Activated naive CD4-positive, alpha-beta T cell treated with anti-CD3 and anti-CD28 coated beads, Interleukin-2, amount 50 U/mL, for 72 hours (primary cell): ENCODE measurements at places on chromosomes 7 and 10.

GRCh38 chr10:118584181-118584954, 11.1 kb downstream of the PRLHR start:
- DNase-seq = no peak

DNA sequence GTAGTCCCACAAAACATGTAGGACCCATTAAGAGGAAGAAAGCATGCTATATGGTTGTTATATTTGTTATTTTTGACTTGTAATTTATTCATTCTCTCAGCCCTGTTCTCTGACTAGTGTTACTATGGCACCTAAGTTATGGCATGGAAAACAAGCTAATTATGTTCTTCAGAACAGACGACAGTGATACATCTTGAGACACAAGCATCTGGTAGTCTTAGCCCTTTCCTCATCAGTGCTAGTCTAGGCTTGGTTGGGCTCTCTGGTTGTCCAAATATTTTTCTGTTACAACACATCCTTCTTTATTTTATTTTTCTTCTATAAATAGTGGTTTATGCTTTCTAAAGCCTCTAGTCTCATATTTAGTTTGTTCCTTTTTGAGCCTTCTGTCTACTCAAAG, 308.3 kb upstream of the KAT6B start:
- no peak for DNase-seq

GRCh38 chr7:351256-351655, 61.3 kb downstream of the FOXL3 start:
- DNase-seq = no peak

GRCh38 chr7:18503126-18503866, 7.7 kb downstream of the HDAC9 start:
- DNase-seq = no peak

- no peak for DNase-seq
Measured at GRCh38 chr7:121385800-121386179, 10.3 kb downstream of the FAM3C start.

DNA sequence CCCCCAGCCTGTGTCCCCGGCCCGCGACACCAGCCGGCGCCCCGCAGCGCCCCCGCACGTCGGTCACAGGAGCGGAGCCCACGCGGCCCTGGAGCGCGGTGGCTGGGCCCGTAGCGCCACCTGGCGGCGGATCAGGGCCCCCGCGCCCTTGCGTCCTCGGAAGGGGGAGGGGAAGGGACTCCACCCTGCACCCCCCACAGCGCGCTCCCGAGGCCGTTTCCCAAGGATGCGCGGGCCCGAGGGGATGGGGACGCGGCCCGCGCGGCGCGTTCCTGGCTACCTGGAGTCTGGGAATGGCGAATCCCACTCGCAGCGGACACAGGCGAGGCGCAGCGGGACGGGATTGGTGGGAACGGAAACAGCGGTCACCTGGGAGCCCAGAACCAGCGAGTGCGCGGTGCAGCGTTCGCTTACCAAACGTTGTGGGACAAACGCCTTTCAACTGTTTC, 23.8 kb upstream of the MKI67 start:
- peak; percentile 77 for DNase-seq

DNA sequence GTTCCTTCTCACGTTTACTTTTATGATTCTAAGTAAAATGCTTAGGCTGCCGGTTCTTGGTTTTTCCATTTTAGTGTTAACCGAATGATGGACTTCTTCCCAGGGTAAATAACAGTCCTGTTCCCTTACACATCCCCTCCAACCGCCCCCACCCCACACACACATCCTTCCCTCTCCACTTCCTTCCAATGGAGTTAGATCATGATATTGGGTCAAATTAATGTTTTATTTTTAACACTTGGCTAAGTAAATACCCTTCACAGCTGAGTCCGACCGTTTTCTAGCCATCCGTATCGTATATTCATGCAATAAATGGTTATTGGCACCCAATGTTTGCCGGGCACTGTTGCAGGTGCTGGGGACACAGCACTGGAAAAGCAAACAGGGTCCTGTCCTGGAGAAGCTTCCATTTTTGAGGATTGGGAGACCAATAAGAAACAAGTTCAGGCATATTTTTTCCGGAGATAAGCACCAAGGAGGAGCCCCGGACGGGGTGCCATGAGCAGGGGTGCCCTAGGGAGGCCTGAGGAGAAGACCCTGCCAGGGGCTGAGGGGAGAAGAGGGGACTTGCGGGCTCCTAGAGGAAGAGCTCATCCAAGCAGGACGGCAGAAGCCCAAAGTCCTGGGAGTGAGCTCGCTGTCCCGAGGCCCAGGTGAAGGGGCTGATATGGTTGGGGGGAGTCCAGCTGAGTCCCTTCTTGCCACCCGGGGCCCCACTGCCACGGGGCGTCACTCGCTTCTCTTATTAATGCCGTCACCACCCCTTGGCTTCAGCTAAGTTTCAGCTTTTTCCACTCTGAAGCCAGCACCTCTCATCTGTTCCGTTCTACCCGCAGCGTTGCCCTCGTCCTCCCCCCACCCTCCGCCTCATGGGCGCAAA, 126.0 kb upstream of the RET start:
- DNase-seq = no peak

- DNase-seq = peak; percentile 83
Measured at GRCh38 chr10:96830511-96831199, 1.4 kb upstream of the LCOR start.

- DNase-seq = no peak
Measured at GRCh38 chr7:157086508-157087187, 52.1 kb upstream of the UBE3C start.

- no peak for DNase-seq
Measured at GRCh38 chr10:14782691-14783363, 8.1 kb upstream of the FAM107B start.

DNA sequence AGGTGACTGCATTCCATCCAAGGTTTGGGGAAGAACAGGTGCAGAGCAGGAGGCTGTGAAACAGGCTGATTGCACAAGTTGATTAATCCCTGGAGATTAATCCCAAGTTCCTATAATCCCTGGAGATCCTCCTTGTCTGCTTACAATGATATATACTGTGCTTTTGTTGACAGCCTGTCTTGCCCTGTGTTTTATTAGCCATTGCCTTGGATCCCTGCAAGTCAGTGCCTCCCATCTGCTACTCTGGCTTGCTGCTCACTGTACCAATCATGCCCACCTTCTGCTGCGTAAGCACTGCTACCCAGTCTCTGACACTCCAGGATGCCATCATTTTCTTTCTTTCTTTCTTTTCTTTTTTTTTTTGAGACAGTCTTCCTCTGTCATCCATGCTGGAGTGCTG, 65.4 kb downstream of the ANKRD61 start:
- DNase-seq = no peak

GRCh38 chr7:129646369-129647021, 35.0 kb downstream of the NRF1 start:
- no peak for DNase-seq

- DNase-seq = no peak
Measured at GRCh38 chr10:22344249-22344648, 1.0 kb upstream of the SPAG6 start.

DNA sequence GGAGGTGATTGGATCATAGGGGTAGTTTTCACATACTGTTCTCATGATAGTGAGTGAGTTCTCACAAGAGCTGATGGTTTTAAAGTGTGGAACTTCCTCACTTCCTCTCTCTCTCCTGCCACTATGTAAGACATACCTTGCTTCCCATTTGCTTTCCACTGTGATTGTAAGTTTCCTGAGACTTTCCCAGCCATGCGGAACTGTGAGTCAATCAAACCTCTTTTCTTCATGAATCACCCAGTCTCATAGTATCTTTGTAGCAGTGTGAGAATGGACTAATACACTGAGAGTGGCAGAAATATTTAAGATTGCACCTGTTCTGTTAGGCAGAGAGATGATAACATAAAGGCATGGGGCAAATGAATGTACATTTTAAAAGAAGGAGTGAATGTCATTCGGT, 507.8 kb downstream of the SORCS3 start:
- DNase-seq = no peak

DNA sequence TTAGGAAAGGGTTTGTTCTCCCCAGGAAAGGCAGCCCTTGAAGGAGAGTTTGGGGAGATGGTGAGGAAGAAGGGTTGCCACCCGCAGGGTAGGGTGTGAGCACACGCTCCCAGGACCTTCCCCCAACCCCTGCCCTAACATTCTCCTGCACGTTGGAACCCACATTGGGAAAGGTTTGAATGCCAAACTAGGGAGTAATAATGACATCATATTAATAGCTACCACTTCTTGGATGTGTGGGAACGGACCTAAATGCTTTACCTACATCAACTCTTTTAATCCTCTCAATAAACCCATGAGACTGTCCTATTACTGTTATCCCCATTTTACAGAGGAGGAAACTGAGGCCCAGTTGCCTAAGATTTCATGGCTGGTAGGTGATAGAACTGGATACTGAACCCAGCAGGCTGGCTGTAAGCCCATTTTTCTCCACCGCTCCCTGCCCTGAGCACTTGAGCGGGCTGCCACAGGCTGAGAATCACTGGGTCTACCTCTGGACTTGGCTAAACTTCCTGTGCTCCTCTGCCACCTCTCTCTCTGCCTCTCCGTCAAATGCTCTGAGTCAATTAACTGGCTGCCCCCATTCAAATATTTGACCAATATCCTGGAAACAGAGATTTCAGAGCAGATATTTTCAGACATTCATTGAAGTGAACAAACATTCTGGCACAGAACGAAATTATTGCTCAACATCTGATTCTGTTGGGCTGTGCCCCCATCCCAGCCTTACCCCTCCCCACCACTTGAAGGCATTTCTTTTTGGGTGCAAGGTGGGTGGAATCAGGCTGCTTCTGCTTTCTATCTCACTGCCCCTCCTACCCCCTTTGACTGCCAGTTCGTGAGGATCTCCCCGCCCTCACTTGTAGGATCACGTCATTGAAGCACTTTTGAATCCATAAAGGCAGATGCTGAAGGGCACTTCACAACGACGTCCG, 129.7 kb downstream of the C10orf105 start:
- DNase-seq = no peak

DNA sequence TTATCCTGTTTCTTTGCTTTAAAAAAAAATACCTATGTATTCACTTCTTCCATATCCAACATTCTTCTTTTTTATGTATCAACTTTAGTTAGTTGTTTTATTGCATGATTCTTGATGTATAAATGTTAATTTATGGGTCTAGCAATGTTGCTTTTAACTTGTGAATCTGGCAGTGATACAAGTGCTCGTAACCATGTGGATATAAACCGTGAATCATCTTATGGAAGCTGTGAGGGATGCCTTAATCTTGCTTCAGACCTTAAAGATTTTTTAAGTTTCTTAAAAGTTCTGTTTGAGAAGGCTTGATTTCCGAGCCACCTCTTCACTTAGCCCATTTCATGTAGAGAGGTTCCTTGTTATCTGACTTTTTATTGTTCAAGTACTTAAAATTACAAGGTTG, 25.9 kb downstream of the HELLS start:
- DNase-seq = no peak

DNA sequence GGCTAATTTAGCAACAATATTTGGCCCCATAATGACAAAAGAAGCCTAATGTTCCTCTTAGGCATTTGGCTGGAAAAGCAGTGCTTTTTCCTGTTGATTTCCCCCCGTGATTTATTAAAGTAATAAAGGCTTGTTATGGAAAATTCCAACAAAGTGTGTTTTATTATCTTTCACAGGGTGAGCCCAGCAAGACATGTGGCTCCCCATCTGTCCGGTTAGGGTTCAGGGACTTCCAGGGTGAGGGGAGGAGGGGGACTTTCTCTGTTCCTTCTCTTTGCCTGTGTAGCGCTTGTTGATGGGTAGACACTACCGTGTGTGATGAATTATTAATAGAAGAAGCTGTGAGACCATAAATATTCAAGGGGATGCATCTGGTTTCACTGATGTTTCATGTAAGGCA, 39.0 kb downstream of the HTR5A start:
- no peak for DNase-seq

- DNase-seq = no peak
Measured at GRCh38 chr10:3107426-3107961, 40.1 kb downstream of the PFKP start.

- DNase-seq = no peak
Measured at GRCh38 chr7:50497068-50497642, 47.0 kb upstream of the FIGNL1 start.

DNA sequence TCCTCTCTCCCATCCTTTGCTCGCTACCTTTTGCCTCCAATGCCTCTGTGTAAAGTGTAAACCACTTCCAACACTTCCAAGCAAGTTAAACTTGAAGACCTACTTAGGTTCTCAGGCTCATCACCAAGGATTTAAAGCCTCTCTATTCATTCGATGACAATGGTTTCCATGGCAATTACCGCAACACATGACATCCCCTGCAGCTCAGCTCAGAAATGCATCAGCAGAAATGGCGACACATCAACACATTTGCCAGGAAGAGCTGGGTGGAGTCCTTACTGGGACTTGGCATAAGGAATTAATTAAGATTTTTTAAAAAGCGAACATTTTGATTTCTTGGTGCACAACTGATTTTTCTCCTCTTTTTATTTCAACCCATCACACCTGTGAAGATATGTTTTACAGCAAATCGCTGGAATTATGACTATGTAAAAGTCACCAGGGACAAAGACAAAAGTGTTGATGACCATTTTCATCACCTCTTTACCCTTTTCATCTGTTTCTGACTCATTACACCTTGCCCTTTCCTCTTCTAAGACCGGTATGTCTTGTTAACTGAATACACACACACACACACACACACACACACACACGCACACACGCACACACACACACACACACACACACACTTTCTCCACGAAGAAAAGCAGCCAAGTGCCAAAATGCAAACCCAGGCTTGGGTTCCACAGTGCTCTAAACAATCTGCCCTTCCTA, 453.4 kb upstream of the CELF2 start:
- no peak for DNase-seq

DNA sequence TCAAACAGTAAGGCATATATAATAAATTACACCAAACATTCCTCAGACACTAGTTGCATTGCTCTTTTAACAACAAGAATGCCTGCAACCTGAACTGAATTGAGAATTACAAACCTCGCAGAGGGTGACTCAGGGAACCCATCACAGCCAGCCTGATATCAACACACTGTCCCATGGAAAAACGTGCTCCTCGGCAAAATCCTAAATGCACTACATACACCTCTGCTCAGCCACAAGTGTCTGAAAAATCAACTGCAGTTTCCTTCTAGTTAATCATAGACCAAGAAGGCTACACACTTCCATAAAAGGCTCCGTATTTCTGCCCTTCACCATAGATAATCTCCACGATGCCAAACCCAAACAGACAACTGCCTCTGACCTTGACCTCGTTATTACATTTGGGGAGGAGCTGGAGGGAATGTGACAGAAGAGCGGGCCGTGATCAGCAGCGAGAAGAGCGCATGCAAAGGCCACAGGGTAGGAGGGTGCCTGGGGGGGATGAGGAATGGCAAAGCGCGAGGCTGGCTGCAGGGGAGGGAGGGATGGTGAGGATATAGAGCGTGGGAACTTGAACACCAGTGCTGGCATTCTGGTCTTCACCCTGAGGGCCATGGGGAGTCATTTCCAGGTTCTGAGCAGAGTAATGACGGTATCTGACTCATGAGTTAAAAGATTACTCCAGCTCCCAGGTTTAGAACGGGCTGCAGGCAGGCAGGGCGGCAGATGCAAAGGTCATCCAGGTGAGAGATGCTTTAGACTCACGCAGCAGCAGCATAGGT, 201.9 kb upstream of the FRMD4A start:
- no peak for DNase-seq
